ENCODE measurements at places on chromosomes 12 and 14. TPM values are rescaled to one million over a fixed set of nuclear protein-coding genes. Genes with fewer than 3 reads are reported as not detected.

DNA sequence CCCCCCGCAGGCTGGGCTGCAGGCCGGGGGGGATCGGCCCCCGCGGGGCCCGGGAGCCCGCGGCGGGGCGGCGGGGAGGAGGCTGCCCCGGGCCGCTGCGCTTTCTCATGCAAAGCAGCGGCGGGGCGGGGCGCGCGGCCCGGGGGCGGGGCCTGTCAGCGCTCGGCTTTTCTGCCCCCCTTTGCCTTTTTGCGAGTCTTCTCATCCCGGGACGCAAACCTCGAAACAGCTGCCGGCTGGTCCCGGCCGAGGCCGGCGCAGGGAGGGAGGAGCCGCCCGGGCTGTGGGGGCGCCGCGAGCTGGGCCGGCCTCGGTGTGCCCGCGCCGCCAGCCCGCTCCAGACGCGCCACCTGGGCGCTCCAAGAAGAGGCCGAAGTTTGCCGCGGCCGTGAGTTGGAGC, at the start of gene FZD10:
TSS of gene FZD10 (plus strand) at position 198 of the 400 bp plus-strand sequence. CDS start 479 bp downstream, outside the sequence.
- no peak for DNase-seq

PRPF39 gene
- 26.1 TPM for total RNA-seq

DNA sequence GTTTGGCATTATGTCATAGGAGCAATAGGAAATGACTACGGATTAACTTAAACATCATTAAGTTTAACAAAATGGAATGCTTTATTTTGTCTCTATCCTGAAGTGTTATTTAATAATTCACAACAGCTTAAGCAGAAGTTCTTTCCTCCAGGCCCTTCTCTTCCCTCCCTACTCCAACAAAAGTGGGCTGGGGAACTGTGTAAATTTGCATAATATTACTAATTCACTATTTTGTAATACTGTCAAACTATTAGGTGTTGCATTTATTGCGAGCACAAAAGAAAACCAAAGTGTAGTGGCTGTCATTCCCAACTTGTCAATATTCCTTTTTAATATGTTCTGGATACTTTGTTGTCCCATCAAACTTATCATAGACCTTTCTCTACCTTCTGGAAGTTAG, 69.8 kb downstream of the ATG14 start:
- DNase-seq: no peak

GRCh38 chr14:68519671-68520187, 273.1 kb downstream of the ZFP36L1 start:
- DNase-seq: no peak

- peak; percentile 23 for DNase-seq
These were observed 116.4 kb downstream of the DICER1 start for GRCh38 chr14:95040708-95041476.

DNA sequence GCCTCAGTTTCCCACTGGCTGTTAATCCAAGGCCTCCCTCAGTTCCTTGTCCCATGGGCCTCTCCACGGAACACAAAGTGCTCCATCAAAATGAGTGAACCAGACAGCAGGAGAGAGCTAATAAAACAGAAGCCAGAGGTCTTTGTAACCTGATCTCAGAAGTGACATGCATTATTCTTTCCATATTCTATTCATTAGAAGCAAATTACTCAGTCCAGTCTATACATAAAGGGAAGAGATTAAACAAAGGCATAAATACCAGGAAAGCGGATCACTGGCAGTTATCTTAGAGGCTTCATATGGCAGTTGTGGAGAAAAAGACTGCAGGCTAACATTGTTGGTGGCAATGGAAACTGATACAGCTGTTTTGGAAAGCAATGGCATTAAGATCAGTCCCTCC, 170.6 kb upstream of the GARIN6 start:
- no peak for DNase-seq

DNA sequence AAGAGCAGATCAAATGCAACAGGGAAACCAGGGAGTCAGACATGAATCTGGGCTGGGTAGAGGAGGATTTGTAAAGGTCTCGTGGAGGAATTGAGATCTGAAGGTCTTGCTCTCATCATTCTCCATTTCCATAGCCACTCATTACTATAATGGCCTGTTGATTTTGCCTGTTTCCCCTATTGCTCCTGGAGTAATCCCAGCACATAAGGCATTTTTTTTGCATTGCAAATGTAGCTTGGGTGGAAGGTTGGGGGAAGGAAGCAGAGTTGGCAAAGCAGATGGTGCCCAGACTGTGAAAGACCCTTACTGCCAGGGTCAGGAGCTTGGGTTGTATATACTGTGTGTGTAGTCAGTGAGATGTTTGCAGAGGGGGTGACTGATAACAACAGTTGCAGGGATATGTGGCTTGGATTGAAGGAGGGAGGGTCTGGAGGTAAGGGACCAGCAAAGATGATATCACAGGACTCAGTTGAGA, 116.0 kb downstream of the TTC6 start:
- no peak for DNase-seq

LRRIQ1 gene
- total RNA-seq: 0.34 TPM
